ENCODE measurements at places on chromosomes 5 and 9.

DNA sequence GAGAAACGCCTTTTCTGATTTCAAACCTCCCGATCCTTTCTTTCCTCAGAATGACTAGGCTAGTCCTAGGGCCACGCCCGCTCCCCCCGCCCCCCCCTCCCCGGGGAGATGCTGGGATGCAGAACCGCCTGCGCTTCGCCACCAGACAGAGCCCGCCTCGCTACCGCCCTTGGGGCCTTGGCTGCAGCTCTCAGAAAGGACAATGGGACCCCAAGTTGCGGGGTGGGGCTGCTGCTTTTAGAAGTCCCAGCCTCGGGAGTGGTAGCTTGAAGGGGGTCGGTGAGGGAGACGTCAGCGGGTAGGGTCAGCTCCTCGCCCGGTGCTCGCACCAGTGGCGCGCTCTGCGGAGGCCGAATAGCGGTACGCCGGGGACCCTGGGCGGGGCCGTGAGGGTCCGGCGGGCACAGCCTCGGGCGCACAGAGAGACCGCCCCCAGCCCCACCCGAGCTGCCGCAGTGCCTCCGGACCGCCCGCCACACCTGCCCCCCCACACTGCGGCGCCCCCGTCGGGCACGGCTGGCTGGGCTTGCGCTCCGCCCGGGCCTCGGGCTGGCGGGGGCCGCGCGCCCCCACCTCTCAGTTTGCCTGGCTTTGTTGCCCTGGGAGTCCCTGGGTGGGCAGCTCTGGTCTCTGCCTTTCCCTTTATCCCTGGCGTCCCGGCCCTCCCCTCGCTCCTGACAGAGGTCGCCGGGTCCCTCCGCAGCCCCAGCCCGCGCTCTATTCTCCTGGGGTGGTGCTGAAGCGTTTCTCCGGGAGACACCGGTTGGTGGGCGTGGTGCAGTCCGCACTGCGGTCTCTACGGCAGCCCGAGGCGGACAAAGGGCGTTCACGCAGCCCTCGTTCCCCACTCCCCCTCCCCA is 1.2 kb downstream of the MAP1B start:
- DNase-seq, result peak; percentile 62

GRCh38 chr9:83596899-83597504 is 25.9 kb upstream of the IDNK start:
- DNase-seq, result no peak

DNA sequence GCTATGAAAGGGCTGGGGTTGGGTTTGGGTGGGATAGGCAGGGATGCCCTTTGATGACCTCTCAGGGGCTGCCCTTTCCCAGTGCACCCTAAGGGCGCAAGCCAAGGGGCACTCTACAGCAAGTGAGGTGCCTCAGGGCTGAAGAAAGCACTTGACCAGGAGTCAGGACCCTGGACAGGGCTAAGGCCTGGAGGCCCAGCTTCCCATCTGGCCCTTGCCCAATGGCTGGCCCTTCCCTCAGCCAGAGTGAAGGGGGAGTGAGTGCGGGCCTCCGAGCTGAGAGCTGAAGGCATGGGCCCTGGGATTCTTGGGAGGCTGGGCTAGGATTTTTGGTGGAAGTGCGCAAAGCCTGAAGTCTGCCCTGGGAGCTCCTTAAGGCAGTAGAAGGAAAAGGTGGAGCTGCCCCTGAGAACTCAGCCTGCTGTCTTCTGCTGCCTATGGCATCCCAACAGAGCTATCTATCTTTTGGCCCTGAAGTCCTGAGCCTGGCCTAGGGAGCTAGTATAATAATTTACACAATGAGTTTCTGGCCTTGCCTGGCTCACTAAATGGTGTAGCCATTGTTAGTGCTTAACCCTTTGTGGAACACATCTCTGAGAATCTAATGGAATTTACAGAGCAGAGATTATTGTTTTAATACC is 16.4 kb downstream of the JADE2 start:
- no peak for DNase-seq

- no peak for DNase-seq
Observed at GRCh38 chr5:159531554-159532105, 201.3 kb upstream of the IL12B start.

DNA sequence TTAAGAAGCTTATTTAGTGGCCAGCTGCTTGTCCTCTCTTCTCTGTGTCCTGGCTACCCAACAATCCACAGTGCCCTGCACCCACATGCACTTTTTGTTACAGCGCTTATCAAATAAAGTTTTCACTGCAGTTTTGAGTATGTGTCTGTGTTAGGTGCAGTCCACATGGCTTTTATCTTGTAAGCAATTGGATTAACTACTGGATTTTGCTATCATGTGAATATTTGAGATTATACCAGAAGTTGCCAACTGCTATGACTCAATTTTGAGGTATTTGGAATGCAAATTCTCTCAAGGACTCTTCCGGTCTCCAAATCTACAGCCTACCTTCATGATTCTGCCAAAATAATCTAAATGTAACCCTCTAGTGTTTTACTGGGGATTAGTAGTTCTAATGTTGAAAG is 690.2 kb downstream of the NR2F1-AS1 start:
- peak; percentile 36 for DNase-seq
